ENCODE measurements at places on chromosomes 7 and 10.

DNA sequence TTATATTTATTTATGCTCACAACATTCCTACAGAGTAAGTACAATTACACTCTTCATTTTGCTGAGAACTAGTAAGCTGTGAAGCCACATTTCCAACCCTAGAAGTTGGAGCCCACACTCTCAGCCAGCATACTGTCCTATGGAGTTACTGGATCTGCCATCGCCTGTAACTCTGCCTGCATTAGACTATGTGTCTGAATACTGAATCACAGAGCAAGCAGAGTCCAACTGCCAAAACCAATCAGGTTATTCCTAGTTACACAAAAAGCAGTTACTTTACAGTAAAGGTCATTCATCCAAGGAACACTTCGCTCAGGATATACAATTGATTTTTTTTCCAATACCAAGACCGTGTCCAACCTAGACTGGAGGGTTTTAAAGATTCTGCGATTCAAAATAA is 21.5 kb downstream of the CTAGE6 start:
- no peak for DNase-seq

GRCh38 chr7:23679898-23680413 is at the start of gene FAM221A:
Gene FAM221A, plus strand, starts transcription at chr7:23680199. Its CDS starts 20 bp downstream, at chr7:23680219.
- peak; percentile 87 for DNase-seq

DNA sequence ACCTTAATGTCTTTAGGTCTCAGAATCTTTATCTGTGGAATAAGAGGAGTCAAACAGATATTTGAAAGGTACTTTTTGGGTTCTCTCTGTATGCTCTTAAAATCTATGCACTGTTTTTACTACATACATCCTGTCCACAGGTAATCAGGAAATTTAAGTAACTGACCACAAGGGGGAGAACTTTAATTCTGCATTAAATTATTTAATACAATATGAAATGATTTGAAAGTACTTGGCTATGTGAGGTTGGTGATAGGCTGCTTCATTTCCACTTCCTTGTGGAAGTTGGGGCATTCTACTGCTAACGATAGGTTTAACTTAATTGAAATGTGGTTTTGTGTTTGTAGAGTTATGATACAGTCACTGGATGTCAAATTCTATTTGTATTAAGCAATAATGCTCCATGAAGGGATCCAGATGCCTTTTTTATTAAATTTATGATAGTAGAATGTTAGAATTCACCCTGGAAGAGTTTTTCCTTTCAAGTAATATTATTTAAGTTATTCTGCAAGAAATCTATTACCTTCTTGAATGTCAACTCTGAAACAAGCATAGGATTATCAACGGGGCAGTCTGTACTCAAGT is 6.0 kb downstream of the TEX47 start:
- DNase-seq, result peak; percentile 25

GRCh38 chr10:11209830-11210181 is 192.1 kb downstream of the CELF2 start:
- no peak for DNase-seq

DNA sequence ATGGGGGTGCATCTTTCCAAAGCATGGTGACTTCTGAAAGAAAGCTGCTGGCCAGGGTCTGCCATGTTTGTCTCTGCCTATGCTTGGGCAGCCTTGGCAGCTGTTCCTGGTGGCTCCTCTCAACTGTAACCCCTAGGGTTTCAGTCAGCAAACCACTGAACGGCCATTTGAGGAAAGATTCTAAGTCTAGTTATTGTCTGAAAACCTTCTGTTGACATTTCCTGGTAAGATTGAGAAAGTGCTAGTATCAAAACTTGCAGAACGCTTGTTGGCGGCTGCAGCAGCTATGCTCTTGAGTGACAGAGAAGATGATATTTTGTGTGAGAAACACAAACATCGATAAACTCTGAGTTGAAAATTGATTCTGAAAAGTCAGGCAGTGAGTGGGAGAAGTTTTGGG is 523.1 kb downstream of the LRMDA start:
- DNase-seq, result no peak

DNA sequence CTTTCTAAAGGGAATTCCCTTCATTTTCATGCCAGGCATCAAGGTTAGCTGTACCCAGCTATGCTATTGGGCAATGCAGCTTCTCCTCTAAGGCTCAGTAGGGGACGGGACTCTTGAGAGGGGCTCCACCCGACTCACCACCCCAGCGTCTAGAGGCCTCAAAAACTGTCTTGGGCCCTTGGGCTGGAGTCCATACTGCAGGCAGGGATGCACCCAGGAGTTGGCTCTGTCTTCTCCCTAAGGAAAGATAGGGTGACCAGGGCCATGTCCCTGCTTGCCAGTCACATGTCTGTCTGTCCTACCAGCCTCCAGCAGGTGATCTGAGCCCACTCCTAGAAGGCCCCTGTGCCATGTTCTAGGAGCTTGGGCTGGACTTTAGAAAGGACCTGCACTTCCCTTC is 1.2 kb downstream of the OPN4 start:
- no peak for DNase-seq

Data from suppressor macrophage (primary cell).